Spinal cord (tissue), 10 donors: ENCODE measurements at places on chromosomes 11 and 22.

DNA sequence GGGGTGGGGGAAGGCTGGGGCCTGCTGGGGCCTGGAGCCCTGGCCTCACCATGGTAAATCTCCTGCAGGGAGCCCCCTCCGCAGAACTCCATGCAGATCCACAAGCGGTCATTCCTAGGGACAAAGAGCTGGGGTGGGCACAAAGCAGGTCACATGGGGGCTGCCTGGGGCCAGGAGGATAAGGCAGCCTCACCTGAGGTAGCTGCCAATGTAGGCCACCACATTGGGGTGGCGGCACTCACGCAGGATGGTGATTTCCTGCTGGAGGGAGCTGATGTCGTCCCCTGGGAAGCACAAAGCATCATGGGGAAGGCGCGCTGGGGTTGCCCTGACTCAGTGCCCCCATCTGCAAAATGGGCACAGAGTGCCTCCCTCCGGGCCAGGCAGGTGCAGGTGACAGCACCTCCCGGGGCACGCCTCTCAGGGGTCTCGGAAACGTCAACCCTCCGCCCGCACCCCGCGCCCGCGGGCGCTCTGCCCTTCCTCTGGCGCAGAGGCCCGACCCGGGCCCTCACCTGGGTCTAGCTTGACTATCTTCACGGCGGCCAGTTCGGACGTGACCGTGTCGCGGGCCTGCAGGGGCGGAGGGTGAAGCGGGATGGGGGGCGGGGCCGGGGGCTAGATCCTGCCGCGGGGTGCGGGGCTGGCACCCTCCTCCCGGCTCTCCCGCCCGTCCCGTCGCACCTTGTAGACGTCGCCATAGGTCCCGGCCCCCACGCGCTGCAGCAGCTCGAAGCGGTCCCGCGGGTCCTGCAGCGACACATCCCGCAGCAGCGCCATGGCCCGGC, 450 bp downstream of the MAP4K2 start:
- no peak for DNase-seq
- no peaks in the 10 kb centered on the region for H3K27me3 ChIP-seq

GRCh38 chr11:2933375-2934020, 4.3 kb upstream of the PHLDA2 start:
- DNase-seq = no peak
- H3K4me1 ChIP-seq = peaks cover 28% of the 10 kb centered on the region
- H3K36me3 ChIP-seq = peaks cover 5% of the 10 kb centered on the region
- peaks cover 31% of the 10 kb centered on the region for H3K27me3 ChIP-seq
- no peak overlapping the region for H3K4me3 ChIP-seq
- H3K27ac ChIP-seq = no peak overlapping the region

DNA sequence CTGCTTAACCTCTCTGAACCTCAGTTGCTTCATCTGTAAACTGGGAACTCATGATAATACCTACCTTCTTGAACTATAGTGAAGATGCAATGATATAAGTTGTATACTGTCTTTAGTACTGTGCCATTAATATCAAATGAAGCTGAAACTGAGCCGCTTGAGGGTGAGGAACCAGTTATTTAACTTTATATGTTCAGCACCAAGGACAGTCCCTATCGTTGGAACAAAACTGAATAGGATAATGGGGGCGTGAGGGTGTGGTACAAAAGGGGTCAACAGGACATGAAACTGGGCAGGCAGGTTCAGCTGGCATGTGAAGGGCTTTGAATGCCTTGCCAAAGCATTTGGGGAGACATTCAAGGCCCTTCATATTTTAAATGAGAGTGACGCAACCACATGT, 112.6 kb downstream of the C11orf91 start:
- no peak overlapping the region for H3K4me3 ChIP-seq
- H3K4me1 ChIP-seq = no peaks in the 10 kb centered on the region
- H3K36me3 ChIP-seq = peaks cover 9% of the 10 kb centered on the region
- H3K27me3 ChIP-seq = no peaks in the 10 kb centered on the region

GRCh38 chr22:45164270-45165088, 754 bp downstream of the NUP50 start:
- no peaks in the 10 kb centered on the region for H3K27me3 ChIP-seq
- peak overlapping the region; percentile 33 for H3K27ac ChIP-seq
- no peak for DNase-seq
- peaks cover 9% of the 10 kb centered on the region for H3K36me3 ChIP-seq

GRCh38 chr11:116172851-116173250, 599.9 kb downstream of the BUD13 start:
- no peak overlapping the region for H3K27ac ChIP-seq
- no peaks in the 10 kb centered on the region for H3K36me3 ChIP-seq
- no peak for DNase-seq
- no peak overlapping the region for H3K4me3 ChIP-seq
- peaks cover 5% of the 10 kb centered on the region for H3K4me1 ChIP-seq
- H3K27me3 ChIP-seq = no peaks in the 10 kb centered on the region

DNA sequence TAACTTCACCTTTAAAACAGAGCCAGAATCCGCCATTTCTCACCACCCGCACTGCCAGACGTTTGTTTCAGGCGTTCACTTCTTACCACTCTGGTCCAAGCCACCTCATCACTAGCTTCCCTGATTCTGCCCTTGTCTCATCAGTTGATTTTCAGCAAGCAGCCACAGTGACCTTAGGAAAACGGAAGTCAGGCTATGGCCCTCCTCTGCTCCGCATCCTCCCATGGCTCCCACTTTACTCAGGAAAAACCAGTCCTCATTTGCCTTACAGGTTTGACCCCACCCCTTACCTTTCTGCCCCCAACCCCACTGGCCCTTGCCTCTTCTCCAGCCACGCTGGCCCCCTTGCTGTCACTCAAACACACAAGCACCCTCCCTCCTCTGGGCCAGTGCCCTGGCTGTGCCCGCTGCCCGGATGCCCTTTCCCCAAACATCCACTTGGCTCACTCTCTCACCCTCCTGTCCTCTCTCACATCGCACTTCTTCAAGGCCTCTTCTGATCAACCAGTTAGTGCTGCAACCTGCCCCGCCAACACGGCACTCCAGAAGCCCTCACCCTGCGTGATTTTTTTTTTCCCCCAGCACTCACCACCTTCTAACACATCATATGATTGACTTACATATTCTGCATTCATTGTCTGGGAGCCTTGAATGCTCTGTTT, 18.9 kb downstream of the TPST2 start:
- no peaks in the 10 kb centered on the region for H3K36me3 ChIP-seq
- no peaks in the 10 kb centered on the region for H3K27me3 ChIP-seq
- DNase-seq = no peak
- H3K27ac ChIP-seq = no peak overlapping the region
- H3K4me3 ChIP-seq = no peak overlapping the region
- H3K4me1 ChIP-seq = peaks cover 10% of the 10 kb centered on the region
